ENCODE measurements at places on chromosomes 7 and 10. TPM values are rescaled to one million over a fixed set of nuclear protein-coding genes. Genes with fewer than 3 reads are reported as not detected.

DNA sequence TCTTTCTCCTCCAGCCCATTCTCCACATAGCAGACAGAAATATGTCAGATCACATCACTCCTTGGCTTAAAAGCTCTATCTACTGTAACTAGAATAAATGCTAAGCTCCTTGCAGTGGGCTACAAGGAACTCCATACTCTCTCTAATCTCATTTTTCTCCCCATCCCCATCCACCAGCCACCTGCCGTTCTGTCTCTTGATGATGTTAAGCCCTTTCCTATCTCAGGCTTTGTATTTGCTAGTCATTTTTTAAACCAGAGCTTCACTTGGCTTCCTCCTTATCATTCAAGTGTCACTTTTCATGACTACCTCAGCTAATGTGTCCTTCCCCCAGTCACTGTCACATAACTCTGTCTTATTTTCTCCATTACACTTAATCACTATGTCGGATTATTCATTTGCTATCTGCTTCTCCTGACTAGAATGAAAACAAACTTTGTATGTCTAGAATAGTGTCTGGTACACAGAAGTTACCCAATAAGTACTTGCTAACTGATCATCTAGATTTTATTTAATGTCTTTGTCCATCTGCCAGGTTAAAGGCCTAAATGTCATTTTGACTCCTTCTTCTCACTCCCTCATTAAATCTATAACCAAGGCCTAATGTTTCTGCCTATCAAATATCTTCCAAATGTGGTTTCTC, 87.2 kb upstream of the RPA3 start:
- DNase-seq, result no peak

- DNase-seq, result no peak
Observed at GRCh38 chr10:350981-351501, 215.8 kb downstream of the ZMYND11 start.

- peak; percentile 25 for DNase-seq
Observed at GRCh38 chr10:26481914-26482550, 43.9 kb downstream of the APBB1IP start.

GRCh38 chr7:140165422-140165821, 11.4 kb downstream of the KDM7A start:
- no peak for DNase-seq

Gene LRRC4
- 14.5 TPM for polyA plus RNA-seq

Gene ATOH7
- 0.48 TPM for polyA plus RNA-seq

Measured in adrenal gland (tissue), 19 donors.